ENCODE measurements at places on chromosomes 1 and 21.
A peak's percentile ranks its signal among the peaks of the same experiment; 100 is the strongest.

GRCh38 chr1:59706303-59706599 lies 108.5 kb upstream of the HOOK1 start:
- no peak for DNase-seq

GRCh38 chr1:195251900-195252299 lies 1356.3 kb downstream of the KCNT2 start:
- no peak for DNase-seq

GRCh38 chr1:115306146-115306545 lies 31.9 kb downstream of the NGF start:
- no peak for DNase-seq

DNA sequence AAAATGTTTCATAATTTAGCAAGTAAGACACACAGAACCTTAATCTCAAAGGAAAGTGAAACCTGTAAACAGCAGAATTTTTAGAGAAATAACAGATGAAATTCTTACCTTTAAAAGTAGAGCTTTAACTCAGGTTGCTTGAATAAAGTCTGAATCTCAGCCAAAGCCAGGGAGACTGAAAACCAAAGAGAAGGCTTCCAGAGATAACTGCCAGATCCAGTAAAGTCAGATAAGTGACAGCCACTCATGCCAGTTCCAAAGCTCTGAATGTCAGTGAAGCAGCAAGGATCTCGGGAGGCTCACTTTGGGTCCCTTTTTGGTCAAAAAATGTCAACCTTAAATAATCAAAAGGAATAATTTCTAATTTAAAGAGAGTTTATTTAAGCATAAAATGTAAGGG lies 199.9 kb upstream of the CHRM3 start:
- DNase-seq: no peak

DNA sequence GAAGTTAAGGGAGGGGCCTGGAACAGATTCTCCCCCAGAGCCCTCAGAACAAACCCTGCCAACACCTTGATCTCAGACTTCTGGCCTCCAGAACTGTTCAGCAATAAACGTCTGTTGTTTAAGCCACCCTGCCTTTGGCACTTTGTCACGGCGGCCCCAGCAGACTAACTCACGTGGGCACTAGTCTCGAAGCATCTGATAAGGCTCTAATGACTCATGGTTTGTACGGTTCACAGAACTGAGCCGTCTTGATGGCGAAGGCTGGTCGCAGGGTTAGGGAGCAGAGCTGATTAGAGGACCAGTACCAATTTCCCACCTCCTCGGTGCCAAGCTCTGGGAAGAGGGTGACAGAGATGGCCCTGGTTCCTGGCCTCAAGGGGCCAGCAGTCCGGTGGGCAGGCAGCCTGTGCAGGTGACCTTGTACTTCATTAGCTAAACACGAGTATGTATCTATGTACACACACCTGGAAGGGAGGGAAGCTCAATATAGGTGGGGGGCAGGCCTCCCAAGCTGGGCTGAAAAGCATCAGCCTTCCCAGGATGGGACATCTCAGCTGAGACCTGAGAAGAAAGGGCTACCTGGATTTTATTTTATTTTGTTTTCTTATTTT lies 112.8 kb downstream of the MRPS6 start:
- DNase-seq: no peak

DNA sequence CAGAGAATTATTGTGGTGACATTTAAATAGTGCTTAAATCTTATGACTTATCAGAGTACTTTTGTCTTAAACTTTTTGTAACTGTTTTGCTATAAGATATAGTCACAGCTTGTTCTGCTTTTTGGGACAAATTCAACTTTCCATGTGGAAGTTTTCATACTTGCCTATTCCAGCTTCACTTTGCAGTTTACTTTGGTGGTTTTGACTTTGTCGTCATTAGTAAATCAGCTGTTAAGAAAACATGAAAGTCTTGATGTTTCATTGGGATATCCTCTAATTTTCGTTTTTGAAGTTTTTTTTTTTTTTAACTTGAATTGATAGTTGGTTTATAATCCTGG lies 31.3 kb downstream of the SDCCAG8 start:
- DNase-seq: no peak

DNA sequence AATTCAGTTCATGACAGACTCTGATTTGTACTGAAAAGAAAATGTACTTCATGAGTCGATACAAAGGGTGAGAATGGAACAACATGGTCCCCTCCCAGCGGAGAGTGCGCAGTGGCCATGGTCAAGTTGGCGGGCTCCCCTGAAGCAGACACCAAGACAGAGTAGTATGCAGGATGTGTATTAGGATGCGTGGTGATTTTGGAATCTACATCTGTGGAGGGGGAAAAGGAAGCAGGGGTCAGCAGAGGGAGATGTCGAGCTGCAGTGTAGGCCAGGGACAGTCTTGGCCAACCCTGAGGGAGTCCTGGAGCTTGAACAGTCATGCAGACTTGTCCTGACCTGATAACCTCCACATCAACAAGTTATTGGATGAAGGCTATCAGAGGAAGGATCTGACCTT lies 481.0 kb downstream of the OMA1 start:
- no peak for DNase-seq

- DNase-seq: no peak
These were observed 37.4 kb downstream of the DENND1B start for GRCh38 chr1:197737916-197738315.

GRCh38 chr1:109582021-109582420 lies 33.6 kb downstream of the GNAI3 start:
- no peak for DNase-seq

DNA sequence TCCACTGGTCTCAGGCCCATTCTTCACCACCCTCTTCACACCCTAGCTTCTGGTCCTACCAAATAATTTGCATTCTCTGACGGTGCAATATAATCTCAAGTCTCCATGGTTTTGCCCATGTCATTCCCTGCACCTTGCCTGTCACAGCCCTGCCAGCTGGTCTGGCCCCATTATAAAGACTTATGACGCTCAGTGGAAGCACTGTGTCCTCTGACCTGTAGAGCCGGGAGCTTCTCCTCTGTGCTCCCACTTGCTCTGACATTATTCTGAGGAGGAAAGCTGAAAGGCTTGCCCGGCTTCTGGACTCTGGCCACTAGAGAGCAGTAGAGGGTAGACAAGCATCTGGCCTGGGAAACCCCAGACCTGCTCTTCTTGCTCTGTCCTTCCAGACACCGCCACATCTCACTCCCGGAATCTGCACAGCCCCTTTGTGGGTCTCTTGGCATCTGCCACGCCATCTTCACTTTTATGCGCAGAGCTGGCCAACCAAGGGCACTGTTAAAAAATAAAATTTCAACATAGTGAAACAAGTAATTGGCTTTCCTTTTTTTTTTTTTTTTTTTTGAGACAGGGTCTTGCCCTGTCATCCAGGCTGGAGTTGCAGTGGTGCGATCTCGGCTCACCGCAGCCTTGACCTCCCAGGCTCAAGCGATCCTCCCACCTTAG lies 44.4 kb downstream of the NENF start:
- peak; percentile 84 for DNase-seq

GRCh38 chr1:245776694-245777332 lies 622.0 kb downstream of the KIF26B start:
- DNase-seq: no peak

- DNase-seq: no peak
These were observed 139.9 kb downstream of the ASTN1 start for GRCh38 chr1:177024623-177025022.

DNA sequence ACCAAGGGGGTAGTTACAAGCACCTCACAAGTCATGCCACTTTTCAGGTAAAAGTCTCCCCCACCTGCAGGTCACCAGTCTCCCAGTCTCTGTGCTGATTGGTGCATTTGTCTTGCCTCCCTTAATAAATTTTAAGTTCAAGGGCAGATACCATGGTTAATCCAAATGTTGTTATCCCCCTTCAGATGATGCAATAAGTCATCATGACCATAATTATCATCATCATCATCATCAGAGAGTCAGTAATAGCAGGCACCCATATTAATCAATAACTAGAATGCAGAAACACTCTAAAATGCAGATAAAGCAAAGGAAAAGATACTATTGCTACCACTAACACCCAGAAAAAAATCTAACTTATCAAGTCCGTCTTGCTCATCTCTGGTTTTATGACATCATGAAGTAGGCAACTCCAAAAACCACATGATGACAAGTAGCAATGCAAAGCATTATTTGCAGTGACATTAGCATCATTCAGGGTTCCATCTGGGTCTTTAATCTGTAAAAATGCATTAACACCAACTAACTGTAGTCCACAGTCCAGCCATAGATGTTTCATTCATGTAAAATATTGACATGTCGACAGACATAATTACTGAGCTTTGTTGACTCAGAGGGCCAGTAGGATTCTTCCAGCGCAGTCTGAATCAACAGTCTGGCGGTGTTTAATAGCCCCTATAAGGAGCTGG lies 492.0 kb upstream of the RUNX1 start:
- DNase-seq: no peak

DNA sequence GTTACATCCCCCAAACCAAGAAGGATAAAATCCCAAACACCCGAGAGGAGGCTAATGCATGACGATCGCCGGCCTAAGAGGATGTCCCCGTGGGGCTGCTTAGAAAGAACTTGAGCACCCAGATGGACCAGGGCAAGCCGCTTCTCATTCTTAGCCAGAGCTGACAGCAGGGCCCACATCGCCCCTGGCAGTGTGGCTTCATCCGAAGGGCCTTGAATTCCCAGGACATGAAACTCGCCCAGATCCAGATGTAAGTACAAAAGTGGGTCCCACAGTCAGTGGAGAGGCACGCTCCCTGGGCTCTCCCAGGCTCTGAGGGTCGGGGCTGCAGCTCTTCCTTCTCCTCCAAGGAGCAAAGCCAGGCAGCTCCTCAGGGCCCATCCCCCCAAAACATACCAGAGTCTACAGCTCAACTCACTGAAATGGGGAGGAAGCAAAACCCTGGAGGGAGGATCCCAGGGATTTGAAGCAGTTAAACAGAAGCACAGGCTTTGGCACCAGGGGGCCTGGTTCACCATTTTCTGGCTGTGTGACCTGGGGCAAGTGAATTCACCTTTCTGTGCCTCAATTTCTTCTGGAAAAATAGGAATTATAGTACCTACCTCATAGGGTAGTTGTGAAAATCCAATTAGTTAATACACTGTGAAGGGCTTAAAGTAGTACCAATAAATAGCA lies 85.6 kb downstream of the MAN1C1 start:
- no peak for DNase-seq

DNA sequence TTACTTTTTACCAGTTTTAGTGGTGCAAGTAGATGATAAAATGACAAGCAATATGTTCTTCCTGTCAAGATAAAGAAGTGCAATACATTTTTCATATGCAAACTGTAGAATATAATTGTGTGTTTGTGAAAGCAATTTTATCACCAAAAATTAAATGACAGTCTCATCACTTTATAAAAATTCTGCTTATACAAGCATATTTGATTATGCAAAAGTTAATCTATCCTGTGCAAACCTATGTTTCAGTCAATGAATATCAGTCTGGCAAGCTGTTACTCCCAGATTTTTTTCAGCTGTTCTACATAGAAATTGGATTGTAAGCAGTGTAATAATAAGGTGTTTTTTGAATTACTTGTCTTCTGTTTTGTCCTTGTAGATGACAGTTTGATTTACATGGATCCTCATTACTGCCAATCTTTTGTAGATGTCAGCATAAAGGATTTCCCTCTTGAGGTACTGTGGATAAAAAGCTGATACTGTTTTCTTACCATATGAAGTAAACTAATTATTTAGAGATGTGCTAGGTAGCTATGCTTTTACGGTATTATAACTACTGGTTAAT lies 50.5 kb downstream of the ATG4C start:
- no peak for DNase-seq

DNA sequence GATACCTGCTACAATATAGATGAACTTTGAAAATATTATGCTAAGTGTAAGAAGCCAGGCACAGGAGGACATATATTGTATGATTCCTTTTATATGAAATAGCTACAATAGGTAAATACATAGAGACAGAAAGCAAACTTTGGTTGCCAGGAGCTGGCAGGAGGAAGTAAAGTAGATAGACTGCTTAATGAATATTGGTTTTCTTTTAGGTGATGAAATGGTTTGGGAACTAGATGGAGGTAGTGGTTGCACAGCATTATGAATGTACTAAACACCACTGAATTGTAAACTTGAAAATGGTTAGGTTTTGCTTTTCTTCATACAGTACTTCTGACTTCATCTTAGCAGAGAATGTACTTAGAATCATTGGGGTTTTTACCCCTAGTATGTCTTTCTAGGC lies 21.5 kb downstream of the ABCB10 start:
- DNase-seq: no peak

DNA sequence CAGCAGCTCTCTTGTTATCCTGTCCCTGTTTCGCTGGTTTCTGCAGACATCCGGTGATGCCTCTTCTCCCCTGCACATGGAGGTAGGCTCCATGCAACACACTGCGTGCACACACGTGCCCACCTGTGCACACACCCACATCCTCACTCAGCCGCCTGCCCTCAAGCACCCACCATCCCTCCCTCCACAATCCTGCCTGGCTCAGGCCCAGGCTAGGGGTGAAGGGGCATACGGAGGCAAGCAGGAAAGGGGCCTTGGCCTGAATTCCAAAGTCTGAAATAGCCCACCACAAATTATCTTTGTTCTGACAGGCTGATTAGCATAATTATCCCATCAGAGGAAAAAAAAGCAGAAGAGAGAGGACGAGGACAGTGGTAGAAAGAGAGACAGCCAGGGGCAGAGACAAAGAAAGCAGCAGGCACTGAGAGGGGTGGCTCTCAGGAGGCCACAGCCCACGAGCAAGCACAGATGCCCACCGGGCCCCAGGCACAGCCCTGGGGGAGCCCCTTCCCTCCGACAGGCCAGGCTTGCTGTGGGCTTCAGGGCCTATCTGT lies 73.2 kb downstream of the GRIK3 start:
- no peak for DNase-seq

DNA sequence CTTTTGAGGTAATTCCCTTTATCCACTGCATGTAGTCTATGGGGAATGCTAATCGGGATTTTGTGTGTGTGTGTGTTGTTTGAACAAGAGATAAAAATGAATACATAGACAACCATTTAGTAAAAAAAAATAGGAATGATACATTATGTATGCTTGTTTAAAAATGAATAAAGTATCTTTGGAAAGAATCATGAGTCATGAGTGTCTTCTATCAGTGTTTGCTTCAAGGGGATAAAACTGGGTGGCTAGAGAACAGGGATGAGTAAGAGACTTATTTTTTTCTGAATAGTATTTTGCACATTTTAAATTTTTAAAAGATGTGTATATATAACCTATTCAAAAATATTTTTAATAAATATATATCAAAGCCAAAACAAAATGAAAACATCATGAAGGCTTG lies 839.4 kb upstream of the ADGRL4 start:
- no peak for DNase-seq

- no peak for DNase-seq
These were observed 40.2 kb downstream of the ATP1B1 start for GRCh38 chr1:169146576-169147214.

GRCh38 chr1:184418652-184419349 lies 32.0 kb downstream of the C1orf21 start:
- DNase-seq: no peak
